ENCODE measurements at places on chromosomes 4 and X. TPM values are rescaled to one million over a fixed set of nuclear protein-coding genes. Genes with fewer than 3 reads are reported as not detected.

CPZ gene
- total RNA-seq: 0.24 TPM

DNA sequence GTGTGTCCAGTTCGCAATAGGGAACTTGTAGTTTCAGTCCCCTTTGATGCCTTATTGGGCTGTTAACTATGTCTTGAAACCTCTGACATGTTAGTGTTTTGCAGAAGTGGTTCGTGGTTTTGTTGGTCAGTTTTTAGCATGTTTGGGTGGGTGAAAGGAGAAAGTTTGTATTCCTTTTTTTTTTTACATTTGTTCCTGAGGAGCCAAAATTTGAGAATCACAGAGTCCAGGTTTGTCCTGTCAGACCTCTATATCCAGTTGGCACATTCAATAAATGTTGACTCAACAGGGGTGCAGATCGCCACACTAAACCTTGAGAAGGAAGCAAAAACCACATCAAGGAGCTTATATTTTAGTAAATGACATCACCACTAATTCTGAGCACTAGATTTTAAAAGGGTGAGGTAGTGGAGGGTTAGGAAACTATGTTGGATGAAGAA lies 26.2 kb downstream of the DLG3 start:
- H3K36me3 ChIP-seq: no peaks in the 10 kb centered on the region
- no peaks in the 10 kb centered on the region for H3K4me1 ChIP-seq
- DNase-seq: no peak
- H3K27ac ChIP-seq: no peak overlapping the region
- no peak overlapping the region for H3K4me3 ChIP-seq

C4orf54 gene
- not detected for total RNA-seq

DNA sequence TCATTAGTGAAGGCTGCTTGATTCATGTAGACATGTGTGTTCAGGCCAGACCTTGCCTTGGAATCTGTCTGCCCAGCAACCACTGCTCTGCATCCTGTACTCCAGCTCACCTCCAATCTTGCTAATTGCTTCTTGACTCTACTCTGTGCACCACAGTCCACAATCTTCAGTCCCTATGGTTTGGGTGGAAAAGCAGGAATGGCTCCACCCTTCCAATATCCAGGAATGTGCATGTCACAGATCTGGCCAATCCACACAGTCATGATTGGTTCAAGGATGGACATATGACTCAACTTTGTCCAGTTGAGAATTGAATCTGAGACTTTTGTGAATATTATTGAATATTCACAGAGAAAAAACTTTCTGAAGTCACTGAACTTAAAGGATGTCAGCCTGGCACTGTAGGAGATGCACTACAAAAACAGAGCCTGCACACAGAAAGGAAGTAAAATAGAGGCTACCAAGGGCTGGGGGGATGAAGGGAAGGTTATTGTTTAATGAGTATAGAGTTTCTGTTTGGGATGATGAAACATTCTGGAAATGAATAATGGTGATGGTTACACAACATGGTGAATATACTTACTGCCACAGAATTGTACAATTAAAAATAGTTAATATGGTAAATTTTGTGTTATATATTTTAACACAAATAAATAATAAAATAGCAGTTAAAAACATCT lies 161.3 kb upstream of the USP38 start:
- H3K4me1 ChIP-seq: no peaks in the 10 kb centered on the region
- no peak overlapping the region for H3K27ac ChIP-seq
- no peak overlapping the region for H3K4me3 ChIP-seq
- no peaks in the 10 kb centered on the region for H3K36me3 ChIP-seq
- H3K27me3 ChIP-seq: no peaks in the 10 kb centered on the region

- DNase-seq: no peak
- no peak overlapping the region for H3K4me3 ChIP-seq
- H3K36me3 ChIP-seq: no peaks in the 10 kb centered on the region
- no peak overlapping the region for H3K27ac ChIP-seq
Observed at GRCh38 chrX:72125331-72126047, 6.2 kb downstream of the RTL5 start.

DNA sequence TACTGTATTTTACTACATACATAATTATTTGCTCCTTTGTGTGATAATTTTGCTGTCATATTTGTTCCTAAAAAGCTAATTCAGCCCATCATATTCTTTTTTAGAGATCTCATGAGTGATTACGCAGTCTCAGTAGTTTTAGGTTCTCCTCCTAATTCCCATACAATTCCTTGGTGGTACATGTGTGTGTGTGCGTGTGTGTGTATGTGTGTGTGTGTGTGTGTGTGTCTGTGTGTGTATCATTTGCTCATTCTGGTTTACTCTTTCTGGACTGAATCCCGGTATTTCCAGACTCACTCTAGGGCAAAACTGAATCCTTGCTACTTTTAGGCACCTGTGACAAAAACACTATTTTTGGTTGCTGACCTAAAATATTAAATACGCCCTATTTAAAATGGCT lies 34.9 kb downstream of the STK26 start:
- no peaks in the 10 kb centered on the region for H3K27me3 ChIP-seq
- H3K36me3 ChIP-seq: no peaks in the 10 kb centered on the region
- no peaks in the 10 kb centered on the region for H3K4me1 ChIP-seq

DNA sequence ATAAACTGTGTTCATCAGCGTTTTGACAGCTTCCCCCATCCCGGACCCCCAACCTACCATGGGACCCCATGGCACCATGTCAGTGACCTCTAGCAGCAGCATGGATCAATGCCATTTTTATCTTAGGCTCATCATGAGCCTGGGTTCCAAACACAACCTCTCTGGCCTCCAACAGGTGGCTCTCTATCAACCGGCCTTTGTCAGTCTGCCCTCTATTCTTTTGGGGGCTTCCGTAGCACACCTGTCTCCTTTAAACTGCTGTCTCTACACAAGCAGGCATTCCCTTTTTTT lies 721 bp upstream of the TMEM150C start:
- H3K4me3 ChIP-seq: peak overlapping the region; percentile 63
- no peaks in the 10 kb centered on the region for H3K4me1 ChIP-seq
- H3K36me3 ChIP-seq: no peaks in the 10 kb centered on the region
- no peak overlapping the region for H3K27ac ChIP-seq
- H3K27me3 ChIP-seq: no peaks in the 10 kb centered on the region

GRCh38 chr4:158667651-158668198 lies 4.0 kb downstream of the C4orf46 start:
- H3K27ac ChIP-seq: no peak overlapping the region
- no peaks in the 10 kb centered on the region for H3K27me3 ChIP-seq
- DNase-seq: no peak
- no peaks in the 10 kb centered on the region for H3K4me1 ChIP-seq

GRCh38 chr4:65007841-65008439 lies 598.7 kb upstream of the TECRL start:
- H3K4me1 ChIP-seq: no peaks in the 10 kb centered on the region
- no peaks in the 10 kb centered on the region for H3K36me3 ChIP-seq
- no peaks in the 10 kb centered on the region for H3K27me3 ChIP-seq
- no peak overlapping the region for H3K27ac ChIP-seq
- no peak overlapping the region for H3K4me3 ChIP-seq

DNA sequence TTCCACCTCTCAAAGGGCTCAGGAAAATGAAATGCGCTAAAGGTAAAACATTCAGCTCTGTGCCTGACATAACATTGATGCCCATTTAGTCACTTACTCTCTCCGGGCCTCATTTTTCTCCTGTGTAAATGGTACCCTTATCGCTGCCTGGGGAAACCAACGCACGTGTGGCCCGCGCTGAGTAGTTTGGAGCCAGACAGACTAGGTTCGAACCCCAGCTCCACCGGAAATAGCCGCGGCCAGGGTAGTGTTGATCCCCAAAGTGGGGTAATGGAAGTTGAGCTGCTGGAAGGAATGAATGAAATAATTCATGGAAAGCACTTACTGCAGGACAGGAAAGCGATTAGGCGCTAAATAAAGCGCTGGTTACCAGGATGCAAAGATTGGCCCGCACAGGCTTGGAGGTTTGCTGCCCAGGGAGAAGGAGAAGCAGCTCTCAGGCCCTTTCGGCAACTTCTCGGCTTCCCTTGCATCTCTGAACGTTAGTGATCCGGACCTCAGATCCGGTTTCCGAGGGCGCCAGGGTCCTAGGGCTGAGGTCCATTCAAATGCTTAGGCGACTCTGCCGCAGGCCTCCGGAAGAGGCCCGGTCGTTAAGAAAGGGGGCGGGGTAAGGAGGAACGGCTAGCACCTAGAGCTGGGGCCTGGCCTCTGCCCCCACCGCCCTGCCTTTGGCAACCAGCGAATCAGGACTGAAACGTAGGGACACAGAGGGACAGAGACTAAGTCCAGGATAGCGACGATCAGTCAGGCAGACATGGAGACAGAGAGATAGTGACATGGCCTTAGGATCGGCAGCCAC lies 13.3 kb downstream of the NKX3-2 start:
- H3K36me3 ChIP-seq: no peaks in the 10 kb centered on the region
- DNase-seq: no peak
- H3K27me3 ChIP-seq: peaks cover 42% of the 10 kb centered on the region
- H3K4me3 ChIP-seq: no peak overlapping the region
- peaks cover 5% of the 10 kb centered on the region for H3K4me1 ChIP-seq

DNA sequence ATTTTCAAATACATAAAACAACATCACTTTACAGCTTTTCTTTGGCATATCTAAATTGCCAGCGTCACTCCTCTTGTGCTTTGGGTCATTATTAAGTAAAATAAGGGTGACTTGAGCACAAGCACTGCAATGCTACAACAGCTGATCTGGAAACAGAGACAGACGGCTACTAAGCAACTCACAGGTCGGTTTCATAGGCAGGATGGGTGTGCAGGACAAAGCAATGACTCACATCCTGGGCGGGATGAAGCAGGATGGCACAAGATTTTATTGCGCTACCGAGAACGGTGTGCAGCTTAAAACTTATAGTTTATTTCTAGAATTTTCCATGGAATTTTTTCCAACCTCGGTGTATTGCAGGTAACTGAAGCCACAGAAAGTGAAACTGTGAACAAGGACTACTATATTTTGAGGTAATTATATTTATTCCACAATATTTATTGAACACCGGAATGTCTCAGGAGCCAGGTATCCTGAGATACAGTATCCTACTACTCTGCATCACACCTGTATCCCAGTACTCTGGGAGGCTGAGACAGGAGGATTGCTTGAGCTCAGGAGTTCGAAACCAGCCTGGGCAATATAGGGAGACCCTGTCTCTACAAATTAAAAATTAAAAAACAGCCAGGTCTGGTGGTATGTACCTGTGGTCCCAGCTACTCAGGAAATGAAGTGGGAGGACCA lies 215.5 kb downstream of the APBB2 start:
- H3K27me3 ChIP-seq: no peaks in the 10 kb centered on the region
- no peaks in the 10 kb centered on the region for H3K36me3 ChIP-seq
- no peak overlapping the region for H3K4me3 ChIP-seq
- H3K4me1 ChIP-seq: no peaks in the 10 kb centered on the region
- H3K27ac ChIP-seq: no peak overlapping the region
- no peak for DNase-seq

GRCh38 chr4:98771959-98772632 lies 113.7 kb upstream of the TSPAN5 start:
- no peaks in the 10 kb centered on the region for H3K4me1 ChIP-seq
- no peak for DNase-seq
- H3K27me3 ChIP-seq: no peaks in the 10 kb centered on the region
- H3K27ac ChIP-seq: no peak overlapping the region
- H3K36me3 ChIP-seq: no peaks in the 10 kb centered on the region

DNA sequence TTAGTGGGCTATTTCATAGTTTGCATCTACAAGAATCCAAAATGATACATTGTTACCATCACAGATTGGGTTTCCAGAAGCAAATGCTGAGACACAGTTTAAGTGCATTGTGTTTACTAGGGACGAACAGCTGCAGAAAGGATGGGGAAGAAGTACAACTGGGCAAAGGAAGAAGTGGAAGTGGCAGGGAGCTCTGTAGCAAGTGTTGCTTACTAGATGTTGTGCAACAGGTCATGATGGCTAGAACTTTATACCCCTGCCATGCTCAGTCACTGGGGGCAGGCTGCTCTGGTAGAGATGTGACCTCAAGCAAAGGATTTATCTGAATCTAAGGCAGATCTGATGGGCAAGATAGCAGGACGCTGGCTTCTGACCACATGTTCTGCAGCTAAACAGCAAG lies 76.1 kb upstream of the EMCN start:
- no peaks in the 10 kb centered on the region for H3K4me1 ChIP-seq
- H3K27ac ChIP-seq: no peak overlapping the region
- H3K27me3 ChIP-seq: no peaks in the 10 kb centered on the region
- H3K4me3 ChIP-seq: no peak overlapping the region
- H3K36me3 ChIP-seq: no peaks in the 10 kb centered on the region

DNA sequence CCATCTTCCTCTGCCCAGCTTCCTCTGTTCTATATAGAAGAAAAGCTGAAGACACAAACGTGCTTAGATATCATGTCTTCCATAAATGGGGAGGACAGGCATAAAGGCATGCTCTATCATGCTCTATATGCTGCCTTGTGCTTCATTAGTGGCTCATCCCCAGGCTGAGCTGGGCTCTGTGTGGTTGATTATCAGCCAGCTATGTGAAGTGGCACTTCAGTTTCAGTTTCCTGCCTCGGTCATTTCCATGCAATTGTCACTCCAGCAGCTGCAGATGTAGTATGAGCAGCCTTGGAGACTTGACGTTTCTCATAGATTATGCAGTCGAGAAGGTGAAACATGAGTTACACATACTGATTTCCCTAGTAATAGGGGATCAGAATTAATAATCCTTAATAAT lies 106.2 kb downstream of the SYTL5 start:
- no peaks in the 10 kb centered on the region for H3K36me3 ChIP-seq
- DNase-seq: no peak
- no peak overlapping the region for H3K27ac ChIP-seq
- H3K4me3 ChIP-seq: no peak overlapping the region
- no peaks in the 10 kb centered on the region for H3K4me1 ChIP-seq

GIMD1 gene
- not detected for total RNA-seq

GAR1 gene
- 3.6 TPM for total RNA-seq

HPGDS gene
- total RNA-seq: 0.98 TPM

AFF2 gene
- total RNA-seq: 0.13 TPM

BEX5 gene
- total RNA-seq: 1.1 TPM

SORBS2 gene
- 60.8 TPM for total RNA-seq

DNA sequence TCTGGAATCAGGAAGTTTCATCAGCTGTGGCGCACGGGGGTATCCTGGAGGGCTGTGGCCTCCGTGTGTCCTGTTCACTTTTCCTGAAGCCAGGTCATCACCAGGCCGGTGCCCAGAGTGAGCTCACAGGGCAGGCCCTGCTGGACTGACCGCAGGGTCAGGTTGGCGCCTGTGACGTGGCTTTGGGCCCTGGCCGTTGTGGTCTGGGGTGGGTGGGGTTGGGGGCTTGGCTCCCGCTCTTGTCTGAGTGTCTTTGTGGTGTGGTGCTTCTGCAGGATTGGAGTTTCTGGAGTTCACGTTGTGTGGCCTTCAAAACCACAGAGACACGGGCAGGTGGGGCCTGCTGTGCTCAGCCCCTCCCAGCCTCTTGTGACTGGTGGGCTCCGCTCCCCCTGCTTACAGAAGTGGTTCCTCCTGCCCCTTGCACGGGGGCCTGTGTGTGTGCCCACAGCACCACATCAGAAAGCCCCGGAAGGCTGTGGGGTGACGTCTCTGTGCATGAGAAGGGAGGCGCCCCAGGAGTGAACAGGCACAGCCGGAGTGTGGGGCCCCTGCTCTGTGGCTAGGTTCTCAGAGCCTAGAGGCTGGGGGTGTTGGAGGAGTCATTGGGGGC lies 9.5 kb downstream of the RGS12 start:
- H3K4me1 ChIP-seq: no peaks in the 10 kb centered on the region
- H3K36me3 ChIP-seq: no peaks in the 10 kb centered on the region
- no peaks in the 10 kb centered on the region for H3K27me3 ChIP-seq
- no peak overlapping the region for H3K4me3 ChIP-seq
